ENCODE measurements at places on chromosomes 4 and X.

DNA sequence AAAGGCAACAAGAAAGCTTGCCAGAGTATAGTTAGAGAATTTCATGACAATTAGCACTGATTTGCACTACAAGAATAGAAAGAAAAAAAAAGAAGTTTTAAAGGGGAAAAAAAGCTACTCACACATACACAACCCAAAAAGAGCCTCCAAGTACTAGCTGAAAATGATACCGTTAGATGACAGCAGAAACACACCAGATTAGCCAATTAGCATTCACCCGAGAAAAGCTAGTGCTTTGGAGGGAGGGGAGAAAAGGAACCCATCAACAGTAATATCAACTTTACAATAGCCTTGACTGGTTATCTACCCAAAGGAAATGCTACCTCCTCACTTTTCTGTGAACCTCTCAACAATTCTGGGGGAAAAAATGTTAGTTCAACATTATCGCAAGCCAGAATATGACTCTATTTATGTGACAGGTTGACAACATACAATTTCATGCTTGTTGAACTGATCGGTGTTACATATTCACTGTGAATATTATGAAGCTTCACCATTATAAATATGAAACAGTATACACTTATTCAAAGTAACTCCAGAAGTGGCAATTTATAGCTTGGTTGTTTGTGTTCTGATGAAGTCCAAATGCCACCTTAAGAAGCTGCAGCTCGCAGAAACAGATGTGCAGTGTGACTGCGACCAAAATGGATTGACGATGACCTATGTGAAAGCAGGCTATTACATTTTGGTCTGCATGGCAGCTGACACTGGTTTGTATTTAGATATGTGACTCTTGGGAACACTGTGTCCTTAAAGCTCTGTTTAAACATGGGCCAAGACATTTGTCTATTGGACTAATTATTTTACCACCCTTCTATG is 15.9 kb downstream of the PPARGC1A start:
- ATAC-seq: no peak

GRCh38 chr4:136967069-136967468 is 565.2 kb downstream of the PCDH18 start:
- ATAC-seq: no peak

GRCh38 chr4:184801781-184802696 is 23.7 kb downstream of the ACSL1 start:
- ATAC-seq: peak; percentile 23

DNA sequence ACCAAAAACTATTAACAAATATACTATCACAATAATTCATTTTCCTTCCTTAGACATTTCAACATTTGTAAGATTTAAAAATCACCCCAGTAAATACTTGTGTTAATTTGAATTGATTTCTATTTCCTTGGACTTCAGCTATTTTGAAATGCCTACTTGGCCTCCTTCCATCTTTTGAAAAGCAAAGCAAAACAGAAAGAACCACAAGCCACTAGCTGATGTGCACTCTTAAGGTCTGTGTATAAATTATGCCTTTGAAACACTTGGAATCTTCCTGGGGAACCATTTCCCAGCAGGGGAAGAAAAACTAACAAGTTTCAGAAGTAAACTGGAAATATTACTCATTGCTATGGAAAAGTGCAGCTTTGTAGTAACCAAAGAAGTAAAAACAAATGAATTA is 139.8 kb downstream of the CLCN4 start:
- no peak for ATAC-seq

DNA sequence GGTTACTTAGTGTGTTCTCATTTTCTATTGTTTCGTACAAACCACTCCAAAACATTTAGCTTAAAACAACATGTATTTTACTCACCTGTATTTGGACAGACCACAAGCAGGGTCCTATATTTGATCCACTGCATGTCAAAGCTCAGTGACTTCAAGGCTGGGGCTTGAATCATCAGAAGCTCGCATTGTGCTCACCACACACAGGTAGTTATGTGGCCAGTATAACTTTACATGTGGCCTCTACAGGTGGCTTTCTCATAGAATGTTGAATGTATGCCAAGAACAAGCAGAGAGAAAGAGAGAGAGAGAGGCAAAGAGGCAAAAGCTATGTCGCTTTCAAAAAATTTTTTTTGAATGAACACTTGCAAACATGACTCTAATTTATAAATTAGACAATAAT is 107.6 kb downstream of the QRFPR start:
- no peak for ATAC-seq

- no peak for ATAC-seq
Measured at GRCh38 chr4:15232366-15233263, 195.2 kb upstream of the C1QTNF7 start.
